ENCODE measurements at places on chromosomes 5 and 9.
A peak's percentile ranks its signal among the peaks of the same experiment; 100 is the strongest.

DNA sequence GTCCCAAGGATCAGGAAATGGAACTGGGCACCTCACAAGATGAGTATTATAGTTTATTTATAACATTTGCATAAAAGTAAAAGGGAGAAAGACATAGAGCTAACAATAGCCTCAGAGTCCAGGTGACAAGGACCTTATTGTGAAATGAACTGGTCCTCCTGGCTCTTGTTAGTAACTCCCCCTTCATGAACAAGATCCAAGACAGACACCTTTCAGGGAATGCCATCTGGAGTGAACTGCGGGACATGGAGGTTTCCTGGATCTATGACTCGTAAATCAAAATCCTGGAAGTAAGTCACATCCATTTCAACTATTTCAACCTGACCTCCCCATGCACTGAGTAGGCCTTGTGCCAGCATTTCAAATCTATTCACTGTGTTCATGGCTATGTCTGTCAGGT is 129.5 kb upstream of the GAS1 start:
- no peak for DNase-seq

GRCh38 chr5:110572729-110573128 is 153.7 kb downstream of the TMEM232 start:
- DNase-seq, result no peak

DNA sequence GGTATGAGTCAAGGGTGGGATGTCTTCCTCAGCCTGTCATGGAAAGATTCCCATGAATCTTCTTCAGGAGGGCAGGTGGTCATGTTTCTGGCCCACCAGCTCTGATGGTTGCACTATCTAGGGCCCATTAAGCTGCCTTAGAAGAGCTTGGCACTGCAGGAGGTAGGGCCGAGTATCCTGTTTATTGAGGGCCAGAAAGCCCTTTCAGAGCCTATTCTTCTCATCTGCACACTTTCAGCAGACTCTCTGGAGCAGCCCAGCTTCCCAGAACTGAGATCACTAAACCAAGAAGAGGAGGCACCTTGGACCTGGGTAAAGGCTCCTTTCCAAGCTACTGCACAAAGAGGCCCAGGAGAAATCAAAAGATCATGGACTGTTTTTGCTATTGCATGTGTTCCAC is 146.5 kb downstream of the MTX3 start:
- DNase-seq, result no peak

- no peak for DNase-seq
Observed at GRCh38 chr9:76634356-76635054, 129.7 kb upstream of the PCA3 start.

DNA sequence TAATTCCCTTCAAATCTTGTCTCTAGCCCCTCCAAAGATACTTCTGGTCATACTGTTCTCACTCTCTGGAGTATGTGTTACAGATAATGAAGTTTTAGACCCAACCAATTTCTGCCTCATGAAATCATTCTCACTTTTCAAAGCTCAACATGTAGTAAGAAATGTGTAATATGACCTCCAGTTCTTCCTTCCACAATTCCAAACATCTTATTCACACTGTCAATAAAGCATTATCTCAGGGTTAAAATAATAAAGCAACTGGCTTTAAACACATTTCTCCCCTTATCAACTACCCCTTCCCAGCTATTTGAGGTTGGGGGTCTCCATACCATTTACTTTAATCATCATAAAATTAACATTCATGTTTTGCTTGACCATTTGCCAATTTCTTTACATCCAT is 654.1 kb downstream of the RAB3C start:
- DNase-seq, result no peak

DNA sequence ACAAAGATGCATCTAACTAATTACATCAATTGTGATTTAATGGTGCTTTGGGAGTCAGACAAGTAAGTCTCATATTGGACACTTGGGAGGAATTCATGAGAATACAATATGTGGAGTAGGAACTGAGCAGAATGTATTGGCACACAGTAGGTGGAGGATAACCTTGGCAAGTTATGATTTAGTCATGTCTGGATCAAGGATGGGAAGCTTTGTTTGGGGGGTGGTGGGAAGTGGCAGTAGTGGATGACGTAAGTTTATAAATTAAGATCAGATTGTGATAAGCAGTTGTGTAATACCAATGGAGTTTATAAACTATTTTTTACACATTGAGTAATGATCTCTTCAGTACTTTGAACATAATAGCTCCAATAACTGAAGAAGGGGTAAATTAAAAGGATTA is 67.0 kb downstream of the SGCD start:
- DNase-seq, result no peak

DNA sequence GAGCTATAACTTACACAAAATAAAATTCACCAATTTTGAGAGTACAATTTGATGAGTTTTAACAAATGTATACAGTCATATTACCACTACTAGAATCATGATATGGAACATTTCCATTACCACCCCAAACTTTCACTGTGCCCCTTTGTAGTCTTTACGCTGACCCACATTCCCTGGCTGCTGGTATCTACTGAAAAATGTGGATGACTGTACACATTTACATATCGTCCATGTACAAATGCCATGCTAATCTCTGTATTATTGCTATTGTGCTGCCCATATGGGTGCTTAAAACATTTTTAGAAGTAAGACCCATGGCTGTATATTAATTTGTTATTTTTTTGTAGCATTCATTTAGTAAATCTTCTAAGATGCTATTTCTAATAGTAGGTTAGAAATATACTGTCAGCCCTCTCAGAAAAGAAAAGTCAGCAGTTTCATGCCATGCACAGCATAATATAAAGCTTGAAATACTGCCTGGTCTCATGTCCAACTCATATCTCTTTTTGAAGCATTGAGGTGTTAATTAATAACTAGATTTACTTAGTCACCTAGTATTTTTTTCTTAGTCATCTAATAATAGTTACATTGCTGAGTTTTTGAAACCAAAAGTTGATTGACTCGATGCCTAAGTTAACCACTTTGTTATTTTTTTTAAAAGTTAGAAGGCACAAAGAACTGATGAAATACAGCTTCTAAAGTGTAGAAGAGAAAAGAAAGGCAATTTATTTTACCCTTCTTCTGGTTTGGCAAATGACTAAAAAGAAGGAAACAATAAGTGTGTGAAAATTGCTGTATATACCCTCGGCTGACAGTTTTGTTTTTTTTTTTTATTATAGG is 188.3 kb upstream of the MEF2C start:
- DNase-seq, result peak; percentile 14

- peak; percentile 35 for DNase-seq
Observed at GRCh38 chr5:111278858-111279504, 54.8 kb downstream of the CAMK4 start.

- no peak for DNase-seq
Observed at GRCh38 chr9:91422758-91423711, 597 bp downstream of the NFIL3 start.

- no peak for DNase-seq
Observed at GRCh38 chr5:84881737-84882136, 497.1 kb upstream of the EDIL3 start.

DNA sequence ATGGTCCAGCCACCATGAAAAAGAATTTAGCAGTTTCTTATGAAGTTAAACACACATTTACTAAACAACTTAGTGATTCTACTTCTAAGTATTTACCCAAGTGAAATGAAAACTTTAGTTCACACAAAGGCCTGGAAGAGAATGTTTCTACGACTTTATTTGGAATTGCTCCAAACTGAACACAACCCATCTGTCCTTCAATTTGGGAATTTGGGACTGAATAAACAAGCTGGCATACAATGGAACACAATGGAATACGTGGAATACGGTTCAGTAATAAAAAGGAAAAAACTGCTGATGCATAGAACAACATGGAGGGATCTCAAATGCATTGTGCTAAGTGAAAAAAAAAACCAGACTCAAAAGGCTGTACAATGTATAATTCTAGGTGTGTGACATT is 44.6 kb upstream of the BASP1 start:
- DNase-seq, result no peak

DNA sequence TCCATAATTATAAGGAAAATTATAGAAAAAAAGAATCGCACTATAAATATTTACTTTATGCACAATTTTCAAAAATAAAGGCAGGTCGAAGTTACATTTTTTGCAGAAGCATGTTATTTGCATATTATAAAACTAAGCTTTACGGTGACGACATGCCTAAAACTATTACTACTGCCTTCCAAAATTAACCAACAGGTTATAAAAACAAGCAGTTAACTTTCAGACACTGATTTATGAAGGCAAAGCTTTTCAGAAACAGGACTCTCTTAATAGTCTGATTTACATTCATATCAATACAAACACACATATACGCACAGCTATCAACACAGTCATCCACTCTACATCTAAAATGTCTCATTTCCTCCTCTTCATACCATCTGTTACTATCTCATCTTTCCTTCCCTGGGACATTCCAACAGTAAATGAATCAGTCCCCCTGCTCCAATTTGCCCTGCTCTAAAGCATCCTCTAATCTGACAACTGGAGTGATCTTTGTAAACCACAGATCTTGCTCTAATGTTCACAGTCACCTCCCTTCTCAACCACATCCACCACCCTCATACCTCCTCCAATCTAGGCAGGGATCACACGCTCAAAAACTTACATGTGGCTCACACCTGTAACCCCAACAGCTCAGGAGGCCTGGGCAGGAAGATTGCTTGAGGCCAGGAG is 21.6 kb downstream of the FBXW11 start:
- DNase-seq, result no peak

GRCh38 chr9:20495098-20495497 is 127.2 kb downstream of the MLLT3 start:
- DNase-seq, result no peak

DNA sequence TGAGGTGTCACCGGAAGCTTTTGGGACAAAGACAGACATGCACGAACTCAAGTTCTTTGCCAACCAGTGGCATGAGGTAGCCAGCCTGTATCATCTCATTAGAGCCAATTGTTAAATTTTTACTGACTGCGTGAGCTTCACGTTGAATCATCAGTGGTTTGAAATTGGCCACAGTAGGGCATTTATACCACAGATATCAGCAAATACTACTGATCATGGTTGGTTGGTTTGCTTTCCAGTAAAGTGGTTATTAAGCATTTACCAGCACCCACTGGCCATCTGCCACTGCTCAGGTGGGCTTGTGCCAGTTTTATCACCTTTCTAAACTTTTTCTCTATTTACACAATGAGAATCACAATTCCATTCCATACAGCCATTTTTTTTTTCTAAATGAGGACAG is 28.4 kb upstream of the SHC3 start:
- DNase-seq, result no peak

GRCh38 chr9:129289131-129289731 is 111.2 kb upstream of the IER5L start:
- DNase-seq, result no peak

- no peak for DNase-seq
Observed at GRCh38 chr9:135220601-135221575, 133.4 kb downstream of the OLFM1 start.

GRCh38 chr5:92713335-92713743 is 867.7 kb downstream of the NR2F1-AS1 start:
- DNase-seq, result no peak

GRCh38 chr9:133257465-133257956 is 17.5 kb downstream of the ABO start:
- no peak for DNase-seq

DNA sequence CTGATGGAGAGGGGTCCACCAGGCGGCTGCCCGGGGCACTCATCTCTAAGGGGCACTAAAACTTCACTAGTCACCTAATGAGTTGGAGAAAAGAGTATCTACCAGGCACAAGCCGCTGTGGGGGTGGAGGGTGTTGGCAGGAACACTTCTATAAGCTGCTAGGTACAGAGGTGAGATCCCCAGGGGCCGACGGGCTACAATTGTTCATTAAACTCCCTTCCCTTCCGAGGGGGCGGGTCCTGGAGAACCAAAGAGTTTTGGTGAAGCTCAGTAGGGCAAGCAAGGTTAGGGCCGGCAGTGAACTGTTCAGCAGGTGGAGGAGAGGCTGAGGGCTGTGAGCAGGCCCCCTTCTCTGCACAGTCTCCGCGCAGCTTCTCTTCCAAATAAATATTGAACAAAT is 78.7 kb upstream of the ARAP3 start:
- no peak for DNase-seq

GRCh38 chr5:18393565-18394442 is 759.5 kb downstream of the TAF11L14 start:
- DNase-seq, result peak; percentile 25

GRCh38 chr9:68574150-68574549 is 33.5 kb upstream of the TMEM252 start:
- DNase-seq, result no peak

GRCh38 chr5:66828548-66829357 is 232.6 kb downstream of the MAST4 start:
- no peak for DNase-seq

DNA sequence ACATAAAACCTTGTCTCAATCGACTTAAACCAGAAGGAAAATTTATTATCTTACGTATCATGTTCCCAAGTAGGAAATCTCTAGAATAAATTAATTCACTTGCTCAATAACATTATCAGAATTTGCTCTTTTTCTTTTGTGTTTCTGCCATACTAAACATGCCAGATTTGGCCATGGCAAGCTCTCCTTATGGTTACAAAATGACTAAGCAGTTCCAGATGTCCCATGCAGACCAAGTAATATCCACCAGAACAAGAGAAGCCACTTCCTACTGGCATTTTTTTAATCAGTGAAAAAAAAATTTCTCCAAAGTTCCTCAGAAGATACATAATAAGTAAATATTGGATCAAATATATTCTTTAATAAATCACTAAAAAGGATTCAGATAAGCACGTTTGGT is 25.2 kb upstream of the ADAMTS6 start:
- DNase-seq, result no peak

GRCh38 chr9:113687680-113688371 is 188.3 kb upstream of the ZNF618 start:
- no peak for DNase-seq

- no peak for DNase-seq
Observed at GRCh38 chr9:93422977-93423616, 28.4 kb upstream of the FAM120A start.

- DNase-seq, result peak; percentile 3
Observed at GRCh38 chr5:44774279-44774880, 34.4 kb upstream of the MRPS30 start.

DNA sequence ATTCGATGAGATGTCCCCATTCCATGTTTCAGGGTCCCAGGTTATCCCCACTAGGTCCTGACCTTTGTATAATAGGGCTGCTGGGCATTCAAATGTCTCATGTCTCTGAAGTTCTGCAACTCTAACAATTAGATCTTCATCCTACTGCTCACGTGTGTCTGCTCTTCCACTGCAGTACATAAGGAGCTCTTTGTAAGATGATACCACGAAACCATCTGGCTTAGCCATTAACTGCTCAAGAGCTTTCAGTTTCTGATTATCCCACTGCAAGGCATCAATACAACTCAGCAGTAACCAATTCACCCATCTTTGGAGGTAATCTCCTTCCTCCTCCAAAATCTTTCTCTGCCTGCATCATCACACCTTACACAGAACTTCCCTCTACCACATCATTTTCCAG is 49.9 kb upstream of the PPP2CA start:
- DNase-seq, result peak; percentile 68

- no peak for DNase-seq
Observed at GRCh38 chr9:21265421-21266189, 25.8 kb upstream of the IFNA14 start.

All from GM19239 (cell line).